NCI-H1694 (cell line): ENCODE measurements at places on chromosomes 16 and 17.

DNA sequence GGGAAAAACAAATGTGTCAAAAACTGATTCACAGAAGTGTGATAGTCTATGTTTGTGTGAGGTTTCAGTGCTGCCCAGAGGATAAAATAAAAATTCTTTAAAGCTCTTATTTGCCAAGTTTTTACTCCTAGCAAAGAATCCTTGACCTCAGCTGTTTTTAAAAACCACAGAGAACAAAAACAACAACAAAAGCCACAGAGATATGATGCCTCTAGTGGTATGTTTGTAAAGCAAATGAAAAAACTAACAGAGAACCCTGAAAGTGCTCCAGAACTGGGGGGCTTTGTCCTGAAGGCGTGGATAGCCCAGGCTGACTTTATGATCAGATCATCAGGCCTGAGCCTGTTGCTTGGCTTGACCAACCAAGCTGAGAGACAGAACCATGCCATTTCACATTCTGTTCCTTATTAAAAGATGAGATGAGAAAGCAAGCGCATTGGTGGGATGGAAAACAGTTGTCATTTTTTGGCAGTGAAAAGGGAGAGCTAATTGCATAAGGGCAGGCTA lies 411.0 kb downstream of the CPPED1 start:
- DNase-seq, result peak; percentile 13

DNA sequence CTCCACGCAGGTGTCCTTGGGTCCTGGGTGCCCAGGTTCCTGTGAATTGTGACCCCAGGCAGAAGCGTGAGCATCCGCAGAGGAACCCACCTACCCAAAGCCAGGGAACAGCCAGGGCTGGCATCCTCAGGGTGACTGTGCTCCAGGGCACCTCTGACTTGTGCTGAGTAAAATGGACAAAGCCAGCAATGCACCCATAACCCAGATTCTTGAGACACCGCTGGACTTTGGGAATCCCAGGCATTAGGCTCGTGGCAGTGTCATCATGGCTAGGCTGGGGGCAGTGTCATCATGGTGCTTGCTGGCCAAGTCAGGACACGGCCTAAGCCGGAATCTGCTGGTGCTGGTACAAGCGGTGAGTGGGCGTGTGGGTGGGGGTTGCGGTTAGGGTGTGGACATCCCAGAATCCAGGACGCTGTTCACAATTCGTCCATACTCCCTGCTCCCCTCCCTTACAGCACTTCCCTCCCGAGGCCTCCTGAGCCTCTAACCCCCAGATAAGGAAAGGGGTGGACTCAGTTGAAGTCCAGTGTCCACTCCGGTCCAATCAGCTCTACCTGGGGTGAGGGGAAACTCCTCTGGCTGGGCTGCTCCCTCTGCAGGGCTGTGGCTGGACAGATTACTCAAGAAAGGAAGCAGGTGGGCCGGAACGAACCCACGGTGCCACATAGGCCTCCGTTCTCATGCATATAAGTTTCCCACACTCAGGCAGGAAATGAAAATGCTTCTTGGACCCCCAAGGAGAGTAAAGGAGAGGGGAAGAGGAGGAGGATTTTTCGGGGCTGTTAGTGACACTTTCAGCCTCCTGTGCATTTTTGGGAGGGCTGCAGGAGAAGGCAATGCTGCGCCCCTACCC lies 138.9 kb downstream of the SEC14L1 start:
- no peak for DNase-seq

- DNase-seq, result no peak
Measured at GRCh38 chr16:83831456-83831987, 23.7 kb downstream of the HSBP1 start.

DNA sequence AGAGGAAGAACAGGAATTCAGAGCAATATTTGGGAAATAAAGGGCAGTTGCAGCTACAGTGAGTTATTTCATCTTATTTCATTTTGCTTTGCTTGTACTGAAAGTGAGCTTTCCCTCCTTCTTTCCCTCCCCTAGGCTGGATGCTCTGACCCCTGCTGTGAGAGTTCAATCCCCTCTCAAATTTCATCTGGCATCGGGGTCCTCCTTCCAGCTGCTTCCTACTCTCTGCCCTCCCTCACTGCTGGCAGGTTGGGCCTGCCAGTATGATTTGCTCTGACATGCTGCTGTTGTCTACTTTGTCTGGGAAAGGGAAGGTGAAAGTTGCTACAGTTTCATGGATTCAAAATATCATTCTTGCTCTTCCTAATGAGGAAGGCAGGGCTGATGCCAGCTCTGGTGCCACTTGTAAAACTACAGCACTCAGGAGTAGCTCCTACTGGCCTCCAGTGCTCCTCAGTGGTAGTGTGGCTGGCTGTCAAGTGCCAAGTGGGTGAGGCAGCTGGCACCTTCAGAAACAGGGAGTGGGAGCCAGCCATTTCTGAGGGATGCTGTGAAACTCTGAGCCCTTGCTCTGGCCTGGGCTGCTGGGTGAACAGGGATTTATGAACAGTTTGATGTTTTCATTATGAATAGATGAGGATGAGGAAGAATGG lies 408.6 kb downstream of the HAPSTR1 start:
- peak; percentile 8 for DNase-seq

DNA sequence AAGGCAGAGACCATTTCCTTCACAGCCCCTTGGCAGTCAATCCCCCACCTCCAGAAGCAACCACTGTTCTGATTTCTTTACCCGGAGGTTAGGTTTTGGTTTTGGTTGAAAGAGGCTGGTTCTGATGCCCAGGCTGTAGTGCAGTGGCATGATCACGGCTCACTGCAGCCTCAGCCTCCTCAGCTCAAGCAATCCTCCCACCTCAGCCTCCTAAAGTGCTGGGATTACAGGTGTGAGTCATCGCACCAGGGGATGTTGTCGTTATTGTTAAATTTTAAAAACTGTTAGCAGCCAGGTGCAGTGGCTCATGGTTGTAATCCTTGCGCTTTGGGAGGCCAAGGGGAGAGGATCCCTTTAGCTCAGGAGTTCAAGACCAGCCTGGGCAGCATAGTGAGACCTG lies 3.0 kb upstream of the CTRB2 start:
- DNase-seq, result no peak

GRCh38 chr17:8408371-8408770 lies 10.7 kb upstream of the RNF222 start:
- no peak for DNase-seq

- DNase-seq, result no peak
Measured at GRCh38 chr17:27778183-27778582, 22.1 kb downstream of the NOS2 start.

DNA sequence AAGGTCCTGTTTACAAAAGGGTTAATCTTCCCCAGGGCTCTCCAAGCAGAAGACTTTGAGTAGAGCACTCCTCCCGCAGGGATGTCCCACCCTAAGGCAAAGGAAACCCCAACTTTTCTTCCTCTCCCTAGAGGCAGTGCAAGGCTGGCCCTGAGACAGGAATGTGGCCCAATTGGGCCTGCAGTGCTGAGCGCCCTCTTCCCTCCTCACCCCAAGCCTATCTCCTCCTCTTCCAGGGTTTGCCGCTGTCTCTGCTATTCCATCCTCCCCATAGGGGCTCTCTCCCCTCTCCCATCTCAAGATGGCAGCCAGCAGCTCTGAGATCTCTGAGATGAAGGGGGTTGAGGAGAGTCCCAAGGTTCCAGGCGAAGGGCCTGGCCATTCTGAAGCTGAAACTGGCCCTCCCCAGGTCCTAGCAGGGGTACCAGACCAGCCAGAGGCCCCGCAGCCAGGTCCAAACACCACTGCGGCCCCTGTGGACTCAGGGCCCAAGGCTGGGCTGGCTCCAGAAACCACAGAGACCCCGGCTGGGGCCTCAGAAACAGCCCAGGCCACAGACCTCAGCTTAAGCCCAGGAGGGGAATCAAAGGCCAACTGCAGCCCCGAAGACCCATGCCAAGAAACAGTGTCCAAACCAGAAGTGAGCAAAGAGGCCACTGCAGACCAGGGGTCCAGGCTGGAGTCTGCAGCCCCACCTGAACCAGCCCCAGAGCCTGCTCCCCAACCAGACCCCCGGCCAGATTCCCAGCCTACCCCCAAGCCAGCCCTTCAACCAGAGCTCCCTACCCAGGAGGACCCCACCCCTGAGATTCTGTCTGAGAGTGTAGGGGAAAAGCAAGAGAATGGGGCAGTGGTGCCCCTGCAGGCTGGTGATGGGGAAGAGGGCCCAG lies 1.0 kb downstream of the PRRT2 start:
- DNase-seq, result no peak

- no peak for DNase-seq
Measured at GRCh38 chr16:1942047-1942809, 771 bp downstream of the MSRB1 start.

DNA sequence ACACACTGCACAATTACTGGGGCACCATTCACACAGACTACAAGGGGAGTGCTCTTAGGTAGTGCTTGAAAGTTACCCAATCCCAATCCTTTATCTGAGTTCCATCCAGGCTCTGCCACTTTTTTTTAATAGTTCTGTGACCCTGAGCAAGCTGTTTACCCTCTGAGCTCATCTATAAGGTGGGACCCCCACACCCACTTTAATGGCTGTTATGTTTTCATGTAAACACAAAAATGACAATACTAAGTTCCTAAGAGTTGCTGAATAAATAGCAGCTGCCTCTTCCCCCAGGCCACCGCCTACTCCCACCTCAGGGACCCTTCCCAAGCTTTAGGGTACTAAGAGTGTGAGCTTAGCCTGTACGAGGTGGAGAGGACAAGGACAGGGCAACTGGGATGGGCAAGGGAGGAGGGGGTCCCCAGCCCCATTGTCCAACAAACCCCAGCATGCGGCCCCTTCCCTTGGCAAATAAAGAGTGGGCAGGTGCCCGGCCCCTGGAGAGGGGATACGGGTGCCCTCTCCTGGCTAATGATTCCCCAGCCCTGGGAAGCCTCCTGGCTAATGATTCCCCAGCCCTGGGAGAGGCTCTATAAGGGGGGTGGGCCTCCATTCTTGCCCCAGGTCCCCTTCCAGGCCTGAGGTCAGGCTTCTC lies 14.6 kb downstream of the SLC13A2 start:
- DNase-seq, result no peak

DNA sequence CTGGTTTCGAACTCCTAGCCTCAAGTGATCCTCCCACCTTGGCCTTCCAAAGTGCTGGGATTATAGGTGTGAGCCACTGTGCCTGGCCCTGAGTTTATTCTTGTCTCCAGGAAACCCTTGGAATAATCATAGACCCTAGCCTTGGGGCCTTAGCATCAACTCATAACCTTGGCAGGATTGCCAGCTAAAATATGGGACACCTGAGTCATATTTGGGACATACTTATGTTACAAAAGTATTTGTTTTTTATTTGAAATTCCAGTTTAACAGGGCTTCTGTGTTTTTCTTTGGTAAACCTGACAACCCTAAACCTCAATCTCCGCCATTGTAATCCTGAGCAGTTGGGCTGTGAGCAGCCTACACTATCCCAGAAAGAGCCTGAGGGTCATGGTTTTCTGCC lies 28.6 kb upstream of the TNS4 start:
- DNase-seq, result no peak

GRCh38 chr16:26374279-26374925 lies 682.6 kb downstream of the HS3ST4 start:
- no peak for DNase-seq

GRCh38 chr17:49952209-49952911 lies 16.6 kb upstream of the DLX4 start:
- DNase-seq, result peak; percentile 85

- peak; percentile 50 for DNase-seq
Measured at GRCh38 chr17:64117981-64118979, 11.7 kb downstream of the ERN1 start.

DNA sequence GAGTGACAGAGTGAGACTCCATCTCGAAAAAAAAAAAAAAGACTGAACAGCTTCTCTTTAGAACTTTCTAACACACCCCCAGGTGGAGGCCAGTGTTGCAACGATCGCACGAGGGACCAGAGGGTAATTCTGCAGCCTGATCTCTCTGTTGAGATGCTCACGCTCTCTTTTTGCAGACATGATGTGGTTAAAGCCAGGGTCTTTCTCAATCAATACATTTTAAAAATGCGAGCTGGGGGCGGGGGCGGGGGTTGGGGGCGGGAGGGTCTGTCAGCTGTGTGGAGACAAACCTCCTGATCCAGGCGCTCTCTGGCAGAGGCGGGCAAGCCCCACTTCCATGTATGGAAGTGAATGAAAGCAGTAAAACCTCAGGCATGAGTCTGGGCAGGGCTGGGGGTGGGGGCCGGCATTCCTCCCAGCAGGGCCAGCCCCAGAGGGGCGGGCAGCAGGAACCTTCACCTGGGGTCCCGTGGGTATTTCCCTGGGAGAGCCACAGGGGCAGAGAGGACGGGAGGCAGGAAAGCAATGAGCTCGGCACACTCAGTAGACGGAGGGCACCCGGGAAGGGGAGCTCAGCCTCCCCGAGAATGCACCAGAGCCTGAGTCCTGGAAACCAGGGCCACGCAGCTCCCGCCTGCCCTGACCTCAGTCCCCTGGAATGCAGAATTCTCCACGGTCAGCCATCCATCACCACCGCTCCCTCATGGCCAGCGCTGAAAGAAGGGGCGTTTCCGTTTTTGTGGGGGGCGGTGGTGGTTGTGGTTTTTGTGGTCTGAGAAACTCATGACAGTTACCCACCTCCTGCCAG lies 28.0 kb downstream of the NXN start:
- no peak for DNase-seq

- DNase-seq, result no peak
Measured at GRCh38 chr16:73025151-73025855, 22.6 kb downstream of the ZFHX3 start.

DNA sequence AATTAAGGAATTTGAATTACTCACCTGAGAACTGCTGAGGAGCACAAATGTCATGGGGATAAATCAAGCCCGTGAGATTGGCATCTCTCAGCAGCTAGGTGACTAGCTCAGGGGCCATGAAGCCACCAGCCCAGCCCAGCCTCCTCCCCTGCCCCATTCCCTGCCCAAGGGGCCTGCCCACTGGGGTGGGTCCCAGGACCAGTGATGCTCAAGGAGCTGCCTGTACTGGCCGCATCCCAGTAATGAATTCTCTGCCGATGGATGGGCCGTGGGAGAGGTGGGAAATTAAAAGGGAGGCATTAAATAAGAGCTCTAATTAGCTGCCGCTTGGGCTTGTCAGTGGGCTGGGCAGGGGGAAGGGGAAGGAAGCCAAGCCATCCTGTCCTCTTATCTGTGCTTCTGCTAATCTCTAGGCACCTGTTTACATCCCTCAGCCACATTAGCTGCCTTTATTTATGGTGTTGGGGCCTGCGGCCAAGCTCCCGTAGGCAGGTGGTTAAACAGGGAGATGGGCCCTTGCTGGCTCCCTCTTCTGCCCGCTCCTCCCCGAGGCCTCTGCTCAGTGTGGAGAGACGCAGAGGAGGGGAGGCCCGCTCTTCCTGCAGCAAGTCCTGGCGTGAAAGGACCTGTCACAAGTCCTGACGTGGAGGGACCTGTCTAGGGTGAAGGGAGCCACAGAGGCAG lies 48.8 kb downstream of the PIPOX start:
- peak; percentile 51 for DNase-seq

DNA sequence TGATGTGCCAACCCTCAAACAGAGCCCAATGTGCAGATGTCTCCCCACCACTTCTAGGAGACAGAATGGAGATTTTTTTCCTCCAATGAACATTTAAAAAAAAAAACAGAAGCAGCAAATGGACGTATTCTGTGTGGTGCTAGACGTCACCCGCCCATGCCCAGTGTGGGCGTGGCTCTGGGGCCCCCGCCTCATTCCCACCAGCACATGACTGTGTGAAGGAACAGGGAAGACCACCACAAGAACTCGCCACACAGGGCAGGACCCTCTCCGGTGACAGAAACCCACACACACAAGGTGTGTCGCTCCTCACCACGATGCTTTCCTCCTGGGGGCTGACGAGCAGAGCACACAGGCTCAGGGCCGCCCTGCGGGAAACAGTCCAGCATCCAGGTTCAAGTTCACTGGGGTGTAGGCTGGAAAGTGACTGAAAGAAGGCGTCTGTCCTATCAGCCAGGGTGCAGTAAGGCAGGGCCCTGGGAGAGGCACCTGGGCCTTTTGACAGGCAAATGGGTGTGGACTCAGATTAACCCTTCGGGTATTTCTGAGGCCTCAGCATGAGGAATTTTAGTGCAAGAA lies 53.5 kb downstream of the KLHDC4 start:
- no peak for DNase-seq
